ENCODE measurements at places on chromosomes 3 and 15.

DNA sequence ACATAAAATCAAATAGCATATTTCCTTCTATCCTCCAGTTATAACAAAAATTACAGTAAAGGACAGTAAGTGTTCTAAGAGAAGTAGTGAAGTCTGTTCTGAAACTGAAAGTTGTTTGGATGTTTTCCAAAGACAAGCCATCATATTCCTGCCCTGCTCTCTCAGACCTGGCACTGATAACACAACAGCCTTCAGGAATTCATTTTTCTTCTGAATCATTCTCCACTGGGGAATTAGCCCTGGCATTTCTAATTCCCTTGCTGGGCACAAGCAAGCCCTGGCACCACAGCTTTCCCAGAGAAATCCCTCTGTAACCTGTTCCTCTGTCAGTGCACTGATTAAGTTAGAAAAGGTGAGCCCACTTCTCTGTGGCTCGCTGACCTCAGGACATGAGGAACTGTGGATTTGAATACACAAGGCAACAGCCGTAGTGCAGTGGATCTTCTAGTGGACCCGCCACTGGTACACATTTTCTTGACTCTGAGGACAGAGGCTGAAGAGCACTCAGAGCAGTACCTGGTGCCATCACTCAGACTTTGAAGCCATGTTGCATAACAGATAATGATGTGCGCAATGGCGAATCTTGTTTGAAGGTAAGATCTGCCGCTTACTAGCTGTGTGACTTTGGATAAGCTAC is 61.6 kb downstream of the WWTR1 start:
- DNase-seq = no peak

DNA sequence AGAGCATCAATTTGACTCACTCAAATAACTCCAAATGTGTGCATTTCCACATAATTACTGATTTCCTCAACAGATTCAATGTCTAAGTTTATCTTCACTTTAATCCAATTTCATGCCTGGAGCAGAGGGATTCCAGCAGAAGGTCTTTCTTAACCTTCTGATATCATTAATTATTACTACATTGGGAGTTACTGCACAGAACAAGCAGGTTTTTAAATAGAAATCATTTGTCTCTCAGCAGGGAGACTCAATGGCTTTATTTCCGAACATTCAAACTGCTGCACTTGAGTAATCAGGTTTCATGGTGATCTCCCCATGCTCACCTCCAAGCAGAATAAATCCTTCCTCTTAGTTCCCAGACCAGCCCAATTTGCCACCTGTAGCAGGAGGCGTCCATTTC is 264.8 kb upstream of the IGF1R start:
- DNase-seq = no peak

DNA sequence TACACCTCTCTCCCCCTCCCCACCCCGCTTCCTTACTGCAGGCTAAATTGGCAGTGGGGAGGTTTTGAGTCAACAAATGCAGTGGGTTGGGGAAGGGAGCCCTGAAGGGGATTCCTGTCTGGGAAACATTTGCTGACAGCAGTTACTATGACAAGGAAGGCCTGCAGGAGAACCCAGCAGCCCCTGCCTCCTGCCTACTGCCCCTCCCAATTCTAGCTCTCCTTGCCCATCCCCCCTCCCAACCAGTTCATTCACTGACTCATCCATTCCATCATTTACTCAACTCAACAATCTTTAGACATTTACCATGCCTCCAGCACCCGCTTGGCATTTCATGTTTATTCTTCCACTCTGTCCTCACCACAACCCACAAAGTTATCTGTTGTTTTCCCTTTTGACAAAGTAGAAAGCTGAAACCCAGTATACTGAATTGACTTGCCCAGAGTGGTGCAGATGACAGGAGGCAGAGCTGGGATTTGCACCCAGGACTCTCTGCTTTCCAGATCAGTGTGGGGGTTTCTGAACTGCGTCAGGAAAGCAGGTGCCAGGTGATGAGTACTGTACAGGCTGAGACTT is 75.0 kb downstream of the MAGEF1 start:
- DNase-seq = no peak

DNA sequence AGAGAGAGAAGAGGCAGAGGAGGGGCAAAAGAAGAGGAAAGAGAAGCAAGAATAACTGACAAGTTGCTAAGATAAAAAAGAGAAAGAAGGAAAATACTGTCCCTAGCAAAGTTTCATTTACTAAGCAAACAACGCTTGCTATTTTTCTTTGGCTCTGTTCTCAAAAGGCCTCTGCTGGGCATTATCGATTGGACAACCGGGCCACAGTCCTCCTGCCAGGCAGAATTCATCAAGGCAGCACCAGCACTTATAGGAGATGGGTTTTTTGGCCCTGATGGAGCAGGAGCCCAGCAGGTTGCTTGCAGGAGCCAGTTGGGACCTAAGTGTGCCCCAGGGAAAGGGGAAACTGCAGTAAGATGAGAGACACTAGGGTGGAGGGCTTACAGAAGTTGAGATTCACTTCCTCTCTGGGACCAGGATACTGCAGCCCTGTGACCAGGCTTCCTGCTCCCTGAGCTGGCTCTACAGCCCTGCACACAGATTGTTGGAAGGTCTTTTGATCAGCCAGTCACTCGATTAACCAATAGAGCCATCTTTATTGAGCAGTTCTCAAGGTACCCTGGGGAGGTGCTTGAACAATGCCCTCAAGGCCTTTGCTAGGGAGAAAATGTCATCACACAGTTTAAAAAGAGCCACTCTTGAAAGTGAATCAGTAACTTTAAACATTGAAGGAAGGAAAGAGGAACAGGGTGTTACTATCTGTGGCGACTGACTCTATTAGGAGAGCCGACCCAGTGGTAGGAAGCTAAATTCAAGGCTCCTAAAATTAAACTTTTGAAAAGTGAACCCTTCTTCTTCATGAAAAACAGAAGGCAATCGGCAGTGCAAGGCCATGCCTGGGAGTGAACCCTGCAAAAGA is 28.8 kb upstream of the GLCE start:
- no peak for DNase-seq

DNA sequence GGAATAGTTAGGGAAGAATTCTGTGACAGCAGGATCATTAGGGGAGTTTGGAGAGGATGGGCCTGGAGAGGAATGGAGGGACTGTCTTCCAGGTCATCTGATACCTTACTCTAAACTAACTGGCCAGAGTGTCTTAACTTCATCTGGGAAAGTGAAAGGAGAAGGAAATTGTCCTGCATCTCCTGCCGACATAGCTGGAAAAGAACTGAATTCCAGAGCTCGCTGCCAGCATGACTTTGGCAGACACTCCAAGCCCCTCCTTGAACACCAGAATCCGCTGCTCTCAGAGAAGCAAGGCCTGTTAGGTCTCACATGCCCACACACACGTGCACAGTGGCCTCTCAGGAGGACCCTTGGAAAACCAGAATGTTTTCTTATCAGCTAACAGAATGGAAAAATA is 10.5 kb downstream of the ABI3BP start:
- peak; percentile 69 for DNase-seq

DNA sequence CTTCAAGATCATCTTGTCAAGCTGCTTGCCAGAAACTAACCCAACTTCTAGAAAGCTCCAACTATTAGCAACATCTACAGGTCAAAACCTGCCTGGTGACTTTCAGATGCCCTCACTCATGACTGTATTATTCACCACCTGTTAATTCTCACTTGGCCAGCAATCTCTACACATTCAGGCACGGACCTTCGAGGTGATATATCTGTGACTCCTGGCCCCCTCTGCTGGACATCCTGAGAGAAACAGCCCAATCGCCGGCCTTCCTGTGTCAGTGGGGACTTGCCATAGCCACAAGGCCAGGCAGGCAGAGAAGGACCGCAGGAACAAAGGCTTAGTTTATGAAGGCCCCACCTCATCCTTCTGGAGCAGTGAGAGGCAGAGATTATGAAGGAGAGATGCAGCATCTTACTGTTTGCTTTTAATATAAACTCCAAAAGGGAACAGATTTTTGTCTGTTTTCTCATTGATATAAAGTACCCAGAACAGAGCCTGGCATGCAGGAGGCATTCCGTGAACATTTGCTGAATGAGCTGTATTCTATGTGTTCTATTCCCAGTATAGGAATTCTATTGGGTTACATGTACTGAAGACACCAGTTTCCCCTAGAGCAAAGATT is 24.4 kb upstream of the OCA2 start:
- DNase-seq = peak; percentile 72

GRCh38 chr15:47669221-47669620 is 48.1 kb upstream of the SEMA6D start:
- no peak for DNase-seq

DNA sequence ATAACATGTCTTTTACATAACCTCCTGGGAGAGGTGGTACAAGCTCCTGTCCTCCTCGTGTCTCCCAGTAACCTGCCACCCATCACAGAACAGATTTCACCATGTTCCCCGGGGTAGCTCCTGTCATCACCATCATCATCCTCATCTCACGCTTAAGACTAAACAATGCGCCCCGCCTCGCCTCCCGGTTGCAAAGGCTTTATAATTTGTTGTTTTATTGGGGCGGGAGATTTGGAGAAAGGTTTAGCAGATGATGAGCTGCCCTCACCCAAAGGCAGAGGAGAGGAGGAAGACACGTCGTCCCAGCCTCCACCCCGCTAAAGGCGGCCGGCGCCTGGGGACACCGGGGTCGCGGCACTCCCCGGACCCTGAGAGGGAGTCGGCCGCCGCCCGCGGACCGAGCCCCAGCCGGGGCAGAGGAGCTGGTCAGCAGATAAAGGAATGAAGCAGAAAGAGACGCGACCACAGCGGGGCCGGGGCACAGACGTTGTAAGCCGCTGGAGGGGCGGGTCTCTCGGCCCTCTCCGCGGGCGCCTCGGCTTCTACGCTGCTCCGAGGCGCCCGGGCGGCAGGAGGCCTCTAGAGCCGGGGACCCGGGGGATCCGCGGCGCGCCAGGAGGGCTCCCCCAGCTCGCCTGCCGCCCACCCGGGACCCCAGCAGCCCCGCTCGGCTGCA is 589 bp downstream of the HERC1 start:
- peak; percentile 67 for DNase-seq

DNA sequence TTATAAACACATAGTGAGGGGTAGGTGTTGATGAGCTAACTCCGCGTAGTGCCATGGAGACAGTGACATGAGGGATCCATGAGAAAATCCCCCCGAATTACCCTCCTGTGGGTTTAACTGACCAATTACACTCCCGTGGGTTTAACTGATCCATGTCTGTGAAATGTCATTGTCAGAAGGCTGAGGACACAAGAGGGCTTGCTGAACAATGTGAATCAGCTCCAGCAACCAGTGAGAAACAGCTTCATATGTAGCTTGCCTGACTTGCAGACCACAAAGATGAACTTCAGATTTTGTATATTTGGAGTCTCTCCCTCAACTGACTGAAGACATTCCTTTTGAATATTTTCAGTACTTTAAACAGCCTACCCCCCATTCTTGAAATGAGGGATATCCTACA is 144.9 kb downstream of the FBN1 start:
- no peak for DNase-seq

All from sciatic nerve (tissue), 2 donors.